Pons (tissue), 1 donor: ENCODE measurements at places on chromosomes 5 and 9.

DNA sequence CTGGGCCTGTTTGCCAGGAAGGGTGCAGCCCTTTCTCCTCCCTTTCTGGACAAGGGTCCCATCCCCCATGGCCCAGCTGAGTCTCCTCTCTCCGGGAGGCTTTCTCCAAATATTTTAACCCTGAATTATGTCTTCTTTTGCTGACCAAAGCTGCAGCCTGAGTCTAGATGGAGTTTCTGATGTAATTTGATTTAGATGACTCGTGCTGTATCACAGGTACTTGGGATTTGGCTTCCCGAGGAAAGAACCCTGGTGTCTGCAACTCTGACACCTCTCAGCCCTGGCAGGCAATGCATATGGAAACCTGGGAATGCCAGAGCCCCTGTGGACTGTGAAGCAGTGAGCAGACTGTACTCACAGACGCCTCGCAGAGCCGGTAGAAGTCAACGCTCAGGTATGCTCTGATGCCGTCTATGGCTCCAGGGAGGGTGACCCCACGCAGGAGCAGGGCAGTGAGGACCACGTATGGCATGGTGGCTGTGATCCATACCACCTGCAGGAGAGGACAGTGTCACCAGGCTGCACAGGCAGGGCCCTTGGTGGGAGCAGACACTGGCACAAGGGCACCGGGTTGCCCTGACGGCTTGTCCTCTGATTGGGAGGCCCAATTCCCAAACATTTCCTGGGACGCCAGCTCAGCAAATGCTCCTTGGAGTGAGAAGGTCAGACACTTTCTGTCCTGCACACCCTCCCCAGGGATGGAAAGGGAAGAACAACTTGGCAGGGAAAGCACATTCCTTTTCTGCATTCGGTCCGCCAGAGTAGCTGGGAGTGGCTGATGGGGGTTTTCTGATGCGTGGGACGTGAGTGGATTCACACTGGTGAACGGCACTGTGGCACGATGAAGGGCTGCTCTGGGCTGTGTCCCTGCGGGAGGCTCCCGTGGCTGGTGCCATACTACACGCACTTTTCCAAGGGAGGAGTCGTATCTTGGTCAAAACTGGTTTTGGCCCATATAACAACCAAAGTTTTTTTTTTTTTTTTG is 24.7 kb downstream of the SLC6A3 start:
- peak; percentile 1 for DNase-seq

- DNase-seq = peak; percentile 83
Measured at GRCh38 chr9:35790385-35791296, 750 bp upstream of the NPR2 start.

DNA sequence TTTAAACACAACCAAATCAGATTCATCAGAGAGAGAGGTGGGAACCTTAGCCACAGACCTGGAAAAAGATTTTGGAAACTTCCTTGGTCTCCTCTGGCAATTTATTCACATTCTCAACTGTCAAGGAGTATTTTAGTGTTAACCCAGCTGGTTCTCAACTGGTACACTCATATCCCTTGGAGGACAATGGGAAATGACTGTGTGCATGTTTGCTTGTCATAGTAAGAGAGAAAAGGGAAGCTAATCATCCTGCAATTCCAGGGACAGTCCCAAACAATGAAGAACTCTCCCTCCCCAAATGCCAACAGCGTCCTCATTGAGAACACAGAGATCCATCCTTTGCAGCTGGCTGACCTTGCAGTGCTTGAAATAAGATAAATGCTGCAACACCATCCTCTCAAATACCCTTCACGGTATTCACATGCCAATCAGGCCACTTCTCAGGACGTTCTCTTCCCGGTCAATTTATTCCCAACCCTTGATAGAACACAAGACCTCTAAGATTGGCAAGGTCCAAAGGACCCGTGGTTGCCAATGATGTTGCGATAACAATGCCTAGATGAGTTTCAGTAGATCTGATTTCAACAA is 75.5 kb downstream of the EPB41L4B start:
- DNase-seq = no peak

- DNase-seq = no peak
Measured at GRCh38 chr9:115642285-115642684, 511.3 kb upstream of the PAPPA start.

DNA sequence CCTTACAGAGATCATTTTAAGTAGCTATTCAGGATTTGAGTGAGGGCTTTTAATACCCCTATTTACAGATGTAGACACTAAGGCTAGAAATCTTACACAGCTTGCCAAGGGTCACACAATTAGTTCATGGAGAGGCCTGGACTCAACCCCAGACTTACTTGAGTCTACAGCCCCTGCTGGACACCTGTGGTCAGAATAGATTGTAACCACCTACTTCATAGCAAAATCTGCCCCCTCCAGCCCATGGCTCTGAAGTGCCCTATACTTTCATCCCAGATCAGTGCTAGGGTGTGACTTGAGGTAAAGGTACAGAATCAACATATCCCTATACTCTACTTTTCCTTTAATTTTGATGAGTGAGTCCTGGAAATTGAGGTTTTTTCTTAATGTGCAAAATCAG is 291.3 kb downstream of the ADGRV1 start:
- no peak for DNase-seq
